ENCODE measurements at places on chromosomes 4 and X. TPM values are rescaled to one million over a fixed set of nuclear protein-coding genes. Genes with fewer than 3 reads are reported as not detected.

The CYTL1 gene
- total RNA-seq: not detected

DNA sequence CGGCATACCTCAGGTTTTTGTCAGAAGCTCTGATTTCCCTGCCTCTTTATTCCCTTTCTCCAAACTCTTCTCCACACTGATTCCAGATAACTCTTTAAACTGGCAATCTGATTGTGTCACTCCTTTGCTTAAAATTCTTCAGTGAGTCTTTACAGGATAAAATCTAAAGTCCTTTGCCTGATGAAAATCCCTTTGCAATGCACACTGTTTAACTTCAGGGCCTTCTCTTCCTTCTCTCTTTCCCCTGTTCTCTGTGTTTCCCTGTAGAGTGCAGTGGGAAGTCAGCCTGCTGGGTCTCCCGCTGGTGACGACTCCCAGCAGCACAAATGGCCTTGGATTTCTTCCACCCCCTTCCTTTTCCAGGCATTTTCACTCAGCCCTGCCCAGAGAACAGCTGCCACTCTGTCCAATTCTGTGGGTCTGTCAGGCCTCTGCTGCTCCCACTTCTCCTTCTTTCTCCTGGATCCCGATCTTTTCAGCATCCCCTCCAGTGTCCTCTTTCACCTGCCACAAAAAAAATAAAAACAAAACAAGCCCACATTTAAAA lies 189.9 kb upstream of the NWD2 start:
- H3K4me1 ChIP-seq: no peaks in the 10 kb centered on the region
- no peak overlapping the region for H3K27ac ChIP-seq
- no peak for DNase-seq
- no peak overlapping the region for H3K4me3 ChIP-seq

DNA sequence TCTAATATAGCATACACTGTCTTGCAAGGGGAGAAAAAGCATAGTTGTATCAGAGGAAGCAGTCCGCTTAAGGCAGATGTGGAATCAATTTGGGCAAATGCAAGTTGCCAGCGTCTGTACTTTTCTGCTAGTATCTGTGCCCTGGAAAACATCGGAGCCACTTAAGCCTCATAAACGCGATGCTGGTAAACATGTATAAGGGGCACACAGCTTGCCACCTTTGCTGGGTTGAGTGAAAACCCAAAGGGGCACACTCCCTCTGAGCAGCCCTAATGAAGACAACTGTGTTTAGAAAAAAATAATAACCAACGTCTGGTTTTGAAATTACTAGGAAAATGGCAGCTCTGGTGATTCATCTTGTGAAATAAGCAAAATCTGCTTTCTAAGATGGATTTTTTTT lies 24.3 kb downstream of the SMIM20 start:
- DNase-seq: no peak
- H3K4me1 ChIP-seq: peaks cover 37% of the 10 kb centered on the region
- peak overlapping the region; percentile 43 for H3K4me3 ChIP-seq

The SUPT20HL1 gene
- total RNA-seq: 0.07 TPM

GRCh38 chr4:189131118-189131517 lies 809.6 kb upstream of the FRG1 start:
- H3K27me3 ChIP-seq: no peaks in the 10 kb centered on the region
- no peak for DNase-seq
- no peaks in the 10 kb centered on the region for H3K4me1 ChIP-seq
- no peak overlapping the region for H3K4me3 ChIP-seq
- no peak overlapping the region for H3K27ac ChIP-seq

DNA sequence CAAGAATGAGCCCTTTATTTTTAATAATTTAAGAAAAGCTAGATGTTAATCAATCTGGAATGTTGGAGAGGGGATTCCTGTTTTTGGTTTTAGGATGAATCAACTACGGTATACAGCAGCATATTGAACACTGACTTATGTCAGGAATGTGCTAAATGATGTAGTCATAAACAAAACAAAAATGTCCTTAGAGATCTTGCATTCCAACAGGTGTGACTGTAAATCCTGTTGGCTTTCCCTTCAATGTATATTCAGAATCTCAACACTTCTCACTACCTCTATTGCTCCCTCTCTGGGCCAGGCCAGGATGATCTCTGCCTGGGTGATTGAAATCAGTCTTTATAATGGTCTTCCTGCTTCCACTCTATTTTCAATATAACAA lies 37.8 kb upstream of the BDH2 start:
- H3K4me1 ChIP-seq: peaks cover 20% of the 10 kb centered on the region
- no peak overlapping the region for H3K27ac ChIP-seq

DNA sequence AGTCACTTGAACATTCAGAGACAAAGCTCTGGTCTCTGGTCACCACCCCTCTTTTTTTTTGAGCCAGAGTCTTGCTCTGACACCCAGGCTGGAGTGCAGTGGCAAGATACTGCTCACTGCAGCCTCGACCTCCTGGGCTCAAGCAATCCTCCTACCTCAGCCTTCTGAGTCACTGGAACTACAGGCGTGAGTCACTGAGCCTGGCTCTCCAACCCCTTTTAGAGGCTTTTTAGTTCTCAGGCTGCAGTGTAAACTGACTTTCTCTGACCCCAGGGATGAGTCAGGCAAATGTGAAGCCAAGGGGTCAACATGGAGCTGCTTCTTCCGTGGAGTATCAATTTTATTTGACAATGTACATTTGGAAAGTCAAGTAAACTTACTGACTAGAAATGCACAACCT lies 229.2 kb downstream of the PTTG2 start:
- peaks cover 36% of the 10 kb centered on the region for H3K27me3 ChIP-seq
- H3K36me3 ChIP-seq: no peaks in the 10 kb centered on the region
- DNase-seq: no peak
- no peak overlapping the region for H3K4me3 ChIP-seq

DNA sequence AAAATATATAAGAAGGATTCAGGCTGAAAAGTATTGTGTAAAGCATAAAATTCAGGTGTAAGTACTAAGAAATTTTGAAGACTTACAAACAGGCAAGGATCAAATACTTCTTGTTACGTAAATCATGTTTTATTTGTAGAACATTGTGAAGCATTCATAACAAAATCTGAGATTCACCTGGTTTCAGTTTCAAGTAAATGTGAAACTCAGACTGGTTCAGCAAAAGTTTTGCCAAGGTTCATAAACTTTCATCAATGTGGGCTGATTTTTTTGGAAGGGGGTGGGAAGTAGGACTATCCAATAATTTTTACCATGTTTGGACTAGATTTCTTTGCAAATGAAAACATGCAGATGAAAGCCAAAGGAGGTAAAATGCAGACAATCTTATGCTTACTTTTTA lies 527.7 kb downstream of the ANKRD50 start:
- no peaks in the 10 kb centered on the region for H3K27me3 ChIP-seq
- no peaks in the 10 kb centered on the region for H3K4me1 ChIP-seq
- no peaks in the 10 kb centered on the region for H3K36me3 ChIP-seq
- no peak overlapping the region for H3K27ac ChIP-seq
- H3K4me3 ChIP-seq: no peak overlapping the region

DNA sequence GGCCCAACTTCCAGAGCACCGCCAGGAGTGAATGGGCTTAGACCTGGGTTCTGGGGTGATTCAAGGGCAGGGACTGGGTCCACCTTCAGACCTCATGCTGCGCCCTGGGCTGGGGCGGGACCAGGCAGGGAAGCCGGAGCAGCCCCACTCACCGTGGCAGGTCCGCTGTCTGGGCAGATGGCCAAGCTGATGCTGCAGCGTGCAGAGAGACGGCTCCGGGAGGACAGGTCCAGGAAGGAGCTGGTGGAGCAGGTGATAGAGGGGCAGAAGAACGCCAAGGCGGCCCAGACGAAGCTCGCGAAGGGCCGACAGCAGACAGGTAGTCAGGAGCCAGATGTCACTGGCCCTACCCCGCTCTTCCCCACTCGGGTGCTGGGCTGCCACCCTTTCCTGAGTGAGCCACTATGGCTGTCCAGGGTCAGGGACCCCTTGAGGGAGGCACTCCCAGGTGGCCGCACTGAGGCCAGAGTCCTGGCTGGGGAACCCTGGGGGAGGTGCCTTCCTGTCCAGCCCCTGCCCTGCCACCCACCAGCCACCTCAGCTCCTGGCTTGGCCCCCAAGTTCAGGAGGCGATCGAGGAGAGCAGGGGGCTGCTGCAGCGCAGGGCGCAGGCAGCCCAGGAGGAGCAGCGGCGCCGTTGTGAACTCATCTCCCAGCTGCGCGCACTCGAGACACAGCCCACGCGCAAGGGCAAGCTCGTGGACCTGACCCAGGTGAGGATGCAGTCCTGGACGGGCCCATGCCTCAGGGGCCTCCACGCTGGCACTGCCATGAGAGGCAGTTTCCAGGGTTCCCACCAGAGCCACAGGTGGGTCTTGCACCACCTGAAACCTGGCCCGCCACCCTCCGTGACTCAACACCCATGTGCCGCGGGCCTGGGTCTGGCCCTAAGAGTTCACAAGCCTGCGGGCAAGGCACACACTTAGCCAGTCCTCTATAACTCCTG lies 10.1 kb upstream of the RNF4 start:
- H3K4me3 ChIP-seq: no peak overlapping the region
- H3K4me1 ChIP-seq: peaks cover 4% of the 10 kb centered on the region
- H3K27me3 ChIP-seq: peaks cover 22% of the 10 kb centered on the region
- no peak overlapping the region for H3K27ac ChIP-seq
- peaks cover 3% of the 10 kb centered on the region for H3K36me3 ChIP-seq
- no peak for DNase-seq

DNA sequence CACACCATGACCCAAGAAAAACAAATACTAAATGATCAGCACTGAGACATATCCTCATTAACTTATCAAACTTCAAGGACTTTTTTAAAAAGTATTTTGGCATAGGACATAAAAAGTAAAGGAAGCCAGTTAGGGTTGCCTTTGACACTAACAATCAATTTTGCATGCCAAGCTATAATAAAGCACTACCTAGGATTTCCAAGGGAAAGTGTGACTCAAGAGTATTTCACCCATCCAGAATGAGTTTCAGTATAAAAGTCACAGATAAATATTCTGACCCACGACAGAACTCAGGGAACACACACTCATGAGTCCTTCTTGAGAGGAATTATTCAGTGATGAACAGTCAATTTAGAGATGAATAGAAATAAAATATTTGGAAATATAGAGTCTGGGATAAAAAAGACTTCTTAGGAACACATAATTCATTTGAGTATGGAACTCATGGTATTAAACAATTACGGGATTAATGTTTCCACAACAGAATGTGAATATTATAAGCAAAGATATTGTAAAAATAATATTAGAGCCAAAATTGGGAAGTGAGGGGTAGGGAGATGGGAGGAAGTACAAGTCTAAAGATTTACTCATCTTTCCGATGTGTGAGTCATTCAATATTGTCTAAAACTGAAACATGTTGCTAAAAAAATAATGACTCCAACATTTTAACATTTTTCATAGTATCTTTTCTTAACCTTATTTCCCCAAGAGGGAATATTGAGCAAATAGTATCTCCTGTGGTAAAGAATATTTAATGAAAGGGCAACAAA lies 143.5 kb upstream of the LNX1 start:
- H3K27me3 ChIP-seq: no peaks in the 10 kb centered on the region
- no peaks in the 10 kb centered on the region for H3K36me3 ChIP-seq
- H3K4me1 ChIP-seq: no peaks in the 10 kb centered on the region
- no peak overlapping the region for H3K27ac ChIP-seq

The PABPC1L2B gene
- total RNA-seq: not detected

- H3K36me3 ChIP-seq: no peaks in the 10 kb centered on the region
- H3K4me1 ChIP-seq: no peaks in the 10 kb centered on the region
- DNase-seq: no peak
- no peak overlapping the region for H3K4me3 ChIP-seq
Measured at GRCh38 chr4:34170946-34171345, 2073.4 kb downstream of the ARAP2 start.

- no peak overlapping the region for H3K4me3 ChIP-seq
- DNase-seq: no peak
- no peaks in the 10 kb centered on the region for H3K36me3 ChIP-seq
- H3K27ac ChIP-seq: peak overlapping the region; percentile 35
Measured at GRCh38 chrX:46967547-46967946, 55.3 kb downstream of the JADE3 start.

The CCDC160 gene
- not detected for total RNA-seq

The CXCL5 gene
- total RNA-seq: not detected

- no peaks in the 10 kb centered on the region for H3K36me3 ChIP-seq
- no peak for DNase-seq
- H3K4me1 ChIP-seq: no peaks in the 10 kb centered on the region
- H3K4me3 ChIP-seq: no peak overlapping the region
- H3K27ac ChIP-seq: no peak overlapping the region
- H3K27me3 ChIP-seq: peaks cover 2% of the 10 kb centered on the region
Measured at GRCh38 chr4:185880571-185880970, 68.6 kb upstream of the SORBS2 start.

- no peaks in the 10 kb centered on the region for H3K4me1 ChIP-seq
- no peak for DNase-seq
- H3K4me3 ChIP-seq: no peak overlapping the region
- no peaks in the 10 kb centered on the region for H3K27me3 ChIP-seq
- no peak overlapping the region for H3K27ac ChIP-seq
Measured at GRCh38 chrX:139563251-139563650, 32.7 kb downstream of the F9 start.

The CRMP1 gene
- total RNA-seq: not detected

The GRIA3 gene
- total RNA-seq: not detected

DNA sequence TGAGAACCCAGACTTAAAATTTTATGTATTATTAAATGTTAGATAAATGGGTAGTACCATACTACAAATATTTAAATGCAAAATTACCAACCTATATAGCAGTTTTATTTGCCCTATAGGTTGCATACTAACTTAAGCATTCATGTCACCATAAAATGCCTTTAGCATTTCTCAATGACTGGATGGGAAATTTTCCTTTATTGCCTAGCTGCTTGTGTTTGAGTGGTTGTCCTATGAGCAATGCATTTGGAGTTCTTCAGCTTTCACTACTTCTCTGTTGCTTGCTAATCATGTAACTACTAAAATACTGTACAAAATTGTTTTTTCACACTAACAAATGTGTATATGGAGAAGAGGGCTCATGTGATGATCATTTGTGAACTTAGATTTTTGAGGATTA lies 44.2 kb upstream of the CEP135 start:
- no peaks in the 10 kb centered on the region for H3K27me3 ChIP-seq
- H3K4me1 ChIP-seq: peaks cover 15% of the 10 kb centered on the region
- peaks cover 20% of the 10 kb centered on the region for H3K36me3 ChIP-seq
- no peak for DNase-seq

The ADH1A gene
- not detected for total RNA-seq

DNA sequence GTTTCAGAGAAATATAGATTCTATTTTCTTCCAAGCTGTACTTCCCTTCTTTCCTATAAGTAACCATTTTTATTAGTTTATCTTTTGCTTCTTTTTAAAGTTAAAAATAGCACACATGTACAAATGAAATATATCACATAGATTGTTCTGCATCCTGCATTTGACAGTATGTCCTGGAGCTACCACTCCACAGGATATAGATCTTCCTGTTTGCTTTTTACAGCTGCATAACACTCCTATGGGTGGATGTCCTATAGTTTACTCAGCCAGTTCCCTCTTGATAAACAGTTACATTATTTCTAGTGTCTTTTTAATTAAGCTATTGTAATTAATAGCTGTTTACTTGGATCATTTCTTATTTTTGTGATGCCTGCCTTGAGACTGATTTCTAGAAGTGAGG lies 301.6 kb upstream of the DDX53 start:
- H3K4me1 ChIP-seq: no peaks in the 10 kb centered on the region
- H3K36me3 ChIP-seq: no peaks in the 10 kb centered on the region
- no peak overlapping the region for H3K4me3 ChIP-seq

The FAM241A gene
- 7.1 TPM for total RNA-seq

All from activated T-helper 1 cell treated with anti-CD3 and anti-CD28 coated beads, Interleukin-12 subunit alpha, Interleukin-12 subunit beta, Interleukin-2, Interleukin-4 antibody, amounts not matched to agents 30 ng/mL and 10 ng/mL and 1 ng/mL, durations not matched to agents 14 hours and 24 hours and 36 hours (primary cell).